SK-N-SH (cell line): ENCODE measurements at places on chromosomes 13 and 19. TPM values are rescaled to one million over a fixed set of nuclear protein-coding genes. Genes with fewer than 3 reads are reported as not detected.

GRCh38 chr19:18110609-18111232, 13.1 kb downstream of the MAST3 start:
- DNase-seq, result no peak

GRCh38 chr19:41668315-41668714, 19.8 kb downstream of the CEACAM7 start:
- DNase-seq, result no peak

GRCh38 chr19:54493967-54494585, 8.6 kb upstream of the LAIR2 start:
- no peak for DNase-seq

DNA sequence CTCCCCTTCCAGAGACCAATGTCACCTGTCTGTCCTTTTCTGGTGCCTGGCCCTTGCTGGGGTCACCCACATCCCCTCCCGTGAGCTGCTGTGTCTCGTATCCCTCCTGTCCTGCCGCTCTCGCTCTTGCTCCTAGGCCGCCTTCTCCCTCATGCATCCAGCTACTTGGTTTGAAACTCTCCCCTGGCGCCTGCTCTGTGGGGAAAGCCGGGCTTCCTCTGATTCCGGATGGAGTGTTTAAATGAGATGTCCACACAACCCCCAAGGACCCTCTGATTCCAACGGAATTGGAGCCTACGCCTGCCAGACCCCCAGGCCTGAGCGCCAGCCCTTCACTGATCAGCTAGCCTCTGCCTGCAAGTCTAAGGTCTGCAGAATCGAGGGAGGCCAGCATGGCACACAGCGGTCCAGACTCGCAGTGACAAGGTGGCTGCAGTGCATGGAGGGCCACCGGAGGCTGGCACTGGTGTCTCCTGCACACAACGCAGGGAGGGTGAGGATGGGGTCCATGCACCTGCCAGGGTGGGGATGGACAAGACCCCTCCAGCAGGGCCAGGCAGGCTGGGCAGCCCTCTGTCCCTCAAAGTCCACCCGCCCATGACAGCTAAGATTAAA, 47.2 kb downstream of the RFX2 start:
- no peak for DNase-seq

DNA sequence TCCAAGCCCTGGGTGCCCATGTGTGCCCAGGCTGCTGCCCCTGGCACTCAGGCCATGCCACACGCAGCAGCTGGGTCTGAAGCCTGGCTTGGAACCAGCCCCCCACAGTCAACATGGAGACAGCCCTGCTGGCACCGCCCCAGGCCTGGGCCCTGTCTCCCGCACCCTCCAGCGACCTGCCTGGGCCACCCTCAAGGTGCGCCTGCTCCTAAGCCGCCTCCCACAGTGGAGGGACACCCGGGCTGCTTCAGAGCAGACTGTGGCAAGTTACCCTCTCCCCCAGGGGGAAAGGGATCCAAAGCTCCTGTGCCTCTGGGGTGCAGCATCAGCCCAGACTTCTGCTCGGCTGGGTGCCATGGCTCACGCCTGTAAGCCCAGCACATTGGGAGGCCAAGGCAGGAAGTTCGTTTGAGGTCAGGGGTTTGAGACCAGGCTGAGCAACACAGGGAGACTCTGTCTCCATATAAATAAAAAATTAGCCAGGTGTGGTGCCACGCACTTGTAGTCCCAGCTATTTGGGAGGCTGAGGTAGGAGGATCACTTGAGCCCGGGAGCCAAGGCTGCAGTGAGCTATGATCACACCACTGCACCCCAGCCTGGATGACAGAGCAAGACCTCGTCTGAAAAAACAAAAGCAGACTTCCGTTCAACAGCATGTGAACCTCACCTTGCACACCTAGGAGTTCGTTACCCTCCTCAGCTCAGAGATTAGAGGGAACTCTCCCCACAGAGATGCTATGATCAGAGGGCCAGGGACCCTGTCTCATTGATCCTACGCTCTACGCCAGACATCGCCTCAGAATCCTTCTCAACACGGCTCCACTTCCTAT, 15.6 kb downstream of the ELL start:
- no peak for DNase-seq

- no peak for DNase-seq
Measured at GRCh38 chr19:15318241-15318691, 14.1 kb downstream of the BRD4 start.

DNA sequence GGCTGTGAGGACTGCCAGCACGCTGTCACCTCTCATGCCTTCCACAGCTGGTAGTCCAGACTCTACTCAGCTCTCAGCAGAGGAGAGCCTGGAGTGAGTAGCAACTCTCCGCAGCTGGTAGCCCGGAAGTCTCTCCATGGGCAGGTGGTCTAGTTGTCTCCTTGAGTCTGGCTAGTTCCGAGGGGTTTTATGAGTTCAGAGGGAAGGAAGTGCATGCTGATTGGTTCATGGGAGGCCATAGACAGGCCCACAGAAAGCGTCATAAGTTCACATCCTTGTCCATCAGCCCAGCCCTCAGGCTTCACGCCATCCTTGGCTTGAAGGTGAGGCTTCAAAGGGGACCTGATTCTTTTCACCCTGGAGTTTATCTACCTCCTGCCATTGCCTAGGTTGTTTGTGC, 2662.4 kb upstream of the PCDH20 start:
- DNase-seq, result peak; percentile 3

- DNase-seq, result no peak
Measured at GRCh38 chr13:42643076-42643475, 69.1 kb downstream of the TNFSF11 start.

- DNase-seq, result no peak
Measured at GRCh38 chr13:59513686-59514085, 650.0 kb downstream of the DIAPH3 start.

GRCh38 chr19:55467236-55468053, 2.9 kb upstream of the C19orf85 start:
- DNase-seq, result peak; percentile 90

DNA sequence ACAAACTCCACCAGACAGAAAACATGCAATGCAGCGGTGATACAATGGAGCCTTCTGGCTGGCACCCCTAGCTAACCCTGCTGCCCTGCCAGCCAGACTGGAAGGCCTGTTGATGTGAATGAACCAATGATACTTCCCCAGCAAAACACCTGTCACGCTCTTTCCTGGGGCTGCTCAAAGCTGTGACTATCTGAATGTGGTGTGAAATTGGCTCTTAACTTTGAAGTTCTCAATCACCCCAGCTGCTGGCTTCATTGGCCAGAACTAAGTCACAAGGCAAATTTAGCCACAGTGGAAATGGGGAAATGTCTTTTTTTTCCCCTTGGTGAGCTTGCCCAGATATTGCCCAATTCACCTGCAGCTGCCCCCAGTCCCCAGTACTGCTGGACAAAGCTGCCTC, 147.3 kb downstream of the SLC7A1 start:
- DNase-seq, result no peak

GRCh38 chr19:51263808-51264207, 12.9 kb downstream of the SIGLECL1 start:
- no peak for DNase-seq

- peak; percentile 53 for DNase-seq
Measured at GRCh38 chr19:3458229-3459088, 21.9 kb downstream of the SMIM24 start.

DNA sequence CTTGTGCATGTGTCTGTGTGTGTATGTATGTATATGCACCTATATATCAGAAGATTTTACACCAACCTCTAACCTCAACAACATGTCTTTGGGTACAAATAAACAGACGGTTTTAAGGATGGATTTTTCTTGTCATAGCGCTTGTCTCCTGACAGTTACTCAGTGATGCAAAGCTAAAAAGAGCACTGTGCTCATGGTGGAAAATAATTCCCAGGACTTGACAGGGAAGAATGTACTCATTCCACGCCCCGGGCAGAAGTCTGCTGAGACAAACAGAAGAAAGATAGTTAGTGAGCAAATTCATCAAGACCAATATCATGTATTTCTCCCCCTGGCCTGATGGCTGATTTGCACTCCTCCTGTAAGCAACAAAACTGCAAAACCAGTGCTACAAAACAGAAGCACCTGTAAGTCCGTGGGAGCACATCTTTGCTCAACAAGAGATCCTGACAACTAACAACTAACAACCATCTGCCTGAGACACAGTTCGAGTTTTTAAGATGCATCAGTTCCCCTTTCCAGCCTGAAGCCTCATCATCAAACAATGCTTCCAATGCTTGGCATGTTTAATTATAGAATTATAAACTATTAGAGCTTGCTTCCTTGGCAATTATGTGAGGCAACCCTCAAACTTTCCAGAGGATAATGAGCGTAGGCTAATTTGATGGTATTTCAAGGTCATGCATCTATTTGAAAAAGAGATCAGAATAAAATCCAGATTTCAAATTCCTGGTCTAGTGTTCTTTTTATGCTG, 812.7 kb upstream of the MIR17HG start:
- DNase-seq, result no peak

DNA sequence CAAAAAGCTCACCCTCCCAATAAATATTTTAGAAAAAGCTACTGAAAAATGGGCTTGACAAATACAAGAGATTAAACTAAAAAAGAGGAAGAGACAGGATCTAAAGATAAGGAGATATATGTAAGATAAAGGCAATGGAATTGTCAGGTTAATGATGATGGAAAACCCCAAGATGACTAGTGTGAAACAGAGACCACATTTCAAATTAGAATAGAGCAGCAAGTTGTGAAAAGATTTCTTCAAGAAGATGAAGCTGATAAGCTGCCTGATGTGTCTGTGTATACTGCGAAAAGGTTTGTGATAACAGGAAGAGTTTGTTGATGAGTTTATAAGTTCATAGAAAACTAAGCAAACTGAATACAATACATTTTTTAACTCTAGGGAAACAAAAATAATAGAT, 840.1 kb upstream of the SLITRK5 start:
- no peak for DNase-seq

DNA sequence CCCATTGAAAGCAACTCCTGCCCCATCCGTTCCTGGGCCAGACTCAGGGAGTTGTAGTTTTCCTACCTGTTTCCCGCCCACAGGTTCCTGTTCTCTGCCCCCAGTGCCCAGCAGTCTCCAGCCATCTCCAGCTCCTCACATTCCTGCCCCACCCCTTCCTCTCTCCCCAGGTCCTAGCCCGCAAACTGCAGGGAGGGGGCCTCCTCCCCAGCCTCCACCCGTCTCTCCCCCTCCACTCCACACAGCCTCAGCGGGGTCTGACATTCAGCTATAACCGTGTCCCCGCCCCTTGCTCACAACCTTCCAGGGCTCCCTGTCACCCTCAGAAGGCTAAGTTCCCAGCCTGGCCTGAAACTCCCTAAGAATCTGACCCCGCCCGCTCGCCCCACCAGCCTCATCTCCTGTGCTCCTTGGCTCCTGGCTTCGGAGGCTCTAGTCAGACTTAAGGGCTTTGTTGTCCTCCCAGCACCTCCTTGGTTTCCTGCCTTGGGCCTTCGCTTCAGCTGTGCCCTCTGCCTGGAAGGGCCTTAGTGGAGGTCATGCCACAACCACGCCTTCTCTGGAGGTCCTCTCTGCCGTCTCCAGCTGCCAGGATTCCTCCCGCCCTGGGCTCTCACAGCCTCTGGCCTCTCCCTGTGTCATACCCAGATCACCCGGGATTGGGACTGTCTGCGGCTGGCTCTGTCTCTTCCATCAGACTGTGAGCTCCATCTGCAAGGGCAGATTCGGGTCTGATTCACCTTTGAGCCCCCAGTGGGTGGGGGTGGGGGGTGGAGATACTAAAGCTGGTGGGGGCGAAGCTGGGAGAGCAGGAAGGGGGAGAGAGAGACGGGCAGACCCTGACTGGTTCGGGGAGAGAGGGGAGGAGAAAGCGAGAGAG, 5.1 kb upstream of the SPACA6 start:
- peak; percentile 57 for DNase-seq

GRCh38 chr13:36432106-36432544, at the start of gene CCNA1:
Gene CCNA1, plus strand, starts transcription at chr13:36432495. Its CDS starts 562 bp downstream, at chr13:36433057.
- DNase-seq, result peak; percentile 83

GRCh38 chr19:42130254-42130573, 2.0 kb downstream of the POU2F2 start:
- no peak for DNase-seq

GRCh38 chr13:114063545-114064449, 68.6 kb downstream of the RASA3 start:
- DNase-seq, result peak; percentile 75

DNA sequence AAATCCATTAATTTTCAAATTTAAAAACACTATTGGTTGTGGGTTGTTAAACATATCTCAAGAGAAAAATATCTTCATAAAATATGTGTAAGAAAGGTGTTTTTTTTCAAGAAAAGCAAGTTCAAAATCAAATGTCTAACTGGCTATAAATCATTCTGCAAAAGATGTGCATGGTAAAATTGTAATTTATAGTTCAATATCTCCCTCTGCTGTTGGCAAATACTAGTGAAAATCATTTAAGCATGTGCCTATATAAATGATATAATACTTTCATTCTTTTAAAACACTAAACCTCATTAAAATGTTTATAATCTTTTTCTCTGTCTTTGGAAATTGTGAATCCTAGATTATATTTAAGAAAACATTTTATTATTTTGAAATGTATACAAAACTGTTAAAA, 17.2 kb upstream of the SLITRK6 start:
- no peak for DNase-seq

DNA sequence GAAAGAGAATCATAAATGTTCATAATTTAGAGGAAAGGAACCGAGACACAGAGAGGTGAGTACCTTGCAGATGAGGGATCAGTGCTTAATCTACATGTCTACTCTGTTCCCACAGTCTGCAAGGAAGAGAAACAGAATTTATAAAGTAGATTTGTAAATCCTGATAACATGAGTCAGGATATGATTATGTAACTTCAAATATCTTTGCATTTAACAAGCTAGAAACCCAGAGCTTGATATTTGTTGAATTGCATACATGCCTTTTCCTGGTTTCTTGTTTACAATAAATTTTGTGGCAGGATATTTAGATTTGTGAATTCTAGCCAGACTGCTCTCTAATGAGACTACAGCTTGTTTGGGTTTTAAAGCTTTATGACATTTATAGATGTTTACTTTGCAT, 219.2 kb downstream of the ENOX1 start:
- DNase-seq, result no peak

- DNase-seq, result no peak
Measured at GRCh38 chr13:48962281-48962680, 13.4 kb upstream of the FNDC3A start.

Gene PEPD
- 88.9 and 92.4 TPM in 2 replicates for polyA plus RNA-seq

Gene SYT3
- polyA plus RNA-seq, result 0.52 and 0.94 TPM in 2 replicates

Gene UBAC2
- 79.0 and 97.4 TPM in 2 replicates for polyA plus RNA-seq

Gene ZNF296
- 0.16 and 0.21 TPM in 2 replicates for polyA plus RNA-seq

Gene OXGR1
- not detected in 2 replicates for polyA plus RNA-seq

Gene CD79A
- 0.20 and 0.31 TPM in 2 replicates for polyA plus RNA-seq

Gene ATXN8OS
- polyA plus RNA-seq, result not detected in 2 replicates

Gene PLIN4
- 0.07 and 0.10 TPM in 2 replicates for polyA plus RNA-seq

Gene SYNGR4
- 0.08 TPM in 1 of 2 replicates, not detected in the other for polyA plus RNA-seq

Gene CPAMD8
- 1.0 and 1.2 TPM in 2 replicates for polyA plus RNA-seq

Gene MTUS2
- 1.2 and 1.7 TPM in 2 replicates for polyA plus RNA-seq

Gene ZNF878
- 0.05 TPM in 1 of 2 replicates, not detected in the other for polyA plus RNA-seq

Gene BCL3
- polyA plus RNA-seq, result 7.5 and 19.2 TPM in 2 replicates

Gene MYBPC2
- polyA plus RNA-seq, result not detected in 2 replicates

Gene SRRM5
- 0.15 and 0.19 TPM in 2 replicates for polyA plus RNA-seq

Gene CRLF1
- polyA plus RNA-seq, result 0.71 and 0.84 TPM in 2 replicates
